ENCODE measurements at places on chromosomes 3 and 15. TPM values are rescaled to one million over a fixed set of nuclear protein-coding genes. Genes with fewer than 3 reads are reported as not detected.

- DNase-seq, result no peak
These were observed 112.0 kb downstream of the FRMD4B start for GRCh38 chr3:69273896-69274295.

- no peak for DNase-seq
These were observed 200.6 kb upstream of the ATP11B start for GRCh38 chr3:182592747-182593146.

DNA sequence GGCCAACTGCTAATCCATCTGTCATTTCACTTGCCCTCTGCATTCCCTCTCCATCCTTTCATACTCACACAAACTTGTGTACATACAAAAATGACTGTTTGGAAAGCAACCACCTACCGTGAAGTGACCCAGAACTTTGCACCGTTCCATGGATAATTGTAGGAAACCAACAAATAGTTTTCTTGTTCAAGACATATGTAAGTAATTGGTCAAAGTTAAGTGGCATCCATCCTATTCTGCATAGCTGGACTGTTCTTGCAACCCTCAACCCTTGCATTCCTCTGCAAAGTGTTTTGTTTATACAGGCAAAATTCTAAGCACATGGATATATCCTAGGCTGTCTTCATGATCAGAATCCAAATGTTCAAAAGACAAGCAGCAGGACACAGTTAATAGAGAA is 592.5 kb downstream of the MECOM start:
- no peak for DNase-seq

RNF13 gene
- 65.7 TPM for total RNA-seq

- no peak for DNase-seq
These were observed 208.0 kb upstream of the MME start for GRCh38 chr3:154872074-154872473.
